Central memory CD4-positive, alpha-beta T cell (primary cell): ENCODE measurements at places on chromosomes 13 and 19.
A peak's percentile ranks its signal among the peaks of the same experiment; 100 is the strongest.

GRCh38 chr13:31151837-31152236, 9.9 kb downstream of the HSPH1 start:
- no peak for DNase-seq

GRCh38 chr13:39408512-39408911, 194.5 kb downstream of the LHFPL6 start:
- no peak for DNase-seq

DNA sequence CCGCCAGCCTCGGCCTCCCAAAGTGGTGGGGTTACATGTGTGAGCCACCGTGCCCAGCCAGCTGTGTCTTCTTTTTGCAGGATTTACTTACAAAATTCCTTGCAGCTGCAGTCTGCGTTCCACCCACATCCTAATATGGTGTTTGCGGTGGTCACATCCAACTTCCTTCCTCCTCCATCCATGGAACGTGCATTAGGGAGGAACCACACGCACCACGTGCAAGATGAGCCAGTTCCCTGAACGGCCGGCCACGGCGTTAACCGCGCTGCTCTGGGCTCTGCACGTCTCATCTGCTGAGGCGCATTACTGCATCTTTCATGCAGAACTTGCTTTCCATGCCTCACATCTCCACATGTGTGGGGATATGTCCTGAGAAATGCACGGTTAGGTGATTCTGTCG, 13.0 kb upstream of the SIGLEC11 start:
- DNase-seq, result no peak

- DNase-seq, result no peak
These were observed 30.5 kb upstream of the COX7A1 start for GRCh38 chr19:36182612-36183244.

- no peak for DNase-seq
These were observed 15.1 kb upstream of the FFAR2 start for GRCh38 chr19:35432911-35433310.

GRCh38 chr19:5873617-5874199, 3.4 kb upstream of the FUT5 start:
- no peak for DNase-seq

- DNase-seq, result no peak
These were observed 220.9 kb downstream of the FOXO1 start for GRCh38 chr13:40445557-40445990.

GRCh38 chr13:71493189-71493588, 373.8 kb downstream of the DACH1 start:
- no peak for DNase-seq

GRCh38 chr19:42254089-42254849, 659 bp downstream of the ERF start:
- peak; percentile 79 for DNase-seq

DNA sequence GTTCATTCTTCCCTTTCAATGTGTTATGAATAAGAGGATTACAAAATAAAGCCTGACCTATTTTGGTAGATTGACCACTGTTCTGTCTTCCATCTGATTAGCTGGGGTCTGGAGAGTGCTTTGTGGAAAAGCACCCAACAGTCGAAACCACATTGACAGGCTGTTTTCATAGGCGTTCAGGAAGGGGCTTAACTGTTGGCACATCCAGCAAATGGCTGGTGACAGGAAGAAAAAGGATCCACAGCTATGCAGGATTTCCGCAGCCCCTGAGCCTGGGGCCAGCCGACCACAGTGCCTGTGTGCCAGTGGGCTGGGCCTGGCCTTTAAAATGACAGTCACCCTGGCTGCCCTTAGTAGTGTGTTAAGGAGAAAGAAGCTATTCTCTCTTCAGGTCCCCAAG, 113.3 kb downstream of the SIPA1L3 start:
- no peak for DNase-seq

- no peak for DNase-seq
These were observed 3.5 kb upstream of the OBI1 start for GRCh38 chr13:78662467-78662866.

DNA sequence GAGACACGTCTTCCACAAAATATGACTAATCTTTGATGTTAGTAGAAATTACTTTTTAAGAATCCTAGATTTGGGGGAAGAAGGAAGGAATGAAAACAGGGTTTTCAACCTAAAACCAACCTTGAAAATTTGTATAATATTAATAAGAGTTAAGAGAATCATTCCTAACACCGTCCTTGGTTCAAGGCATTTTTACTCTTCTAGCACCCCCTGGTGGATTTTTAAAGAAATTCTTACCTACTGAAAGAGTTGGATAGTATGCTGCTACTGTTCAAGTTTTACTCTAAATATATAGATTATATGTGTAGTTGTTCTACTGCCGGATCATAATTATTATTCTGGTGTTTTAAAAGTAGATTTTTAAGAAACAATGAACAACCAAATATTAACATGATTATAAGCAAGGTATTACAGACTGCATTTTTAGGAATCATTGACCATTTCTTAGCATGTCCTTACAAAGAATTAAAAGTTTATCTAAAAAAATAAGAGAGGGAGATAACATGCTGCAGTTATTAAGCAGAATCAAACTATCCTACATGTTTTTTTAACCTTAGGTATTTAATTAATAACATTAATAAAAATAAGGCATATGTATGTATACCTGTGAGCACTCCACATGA, 7.4 kb upstream of the SLITRK6 start:
- peak; percentile 2 for DNase-seq

DNA sequence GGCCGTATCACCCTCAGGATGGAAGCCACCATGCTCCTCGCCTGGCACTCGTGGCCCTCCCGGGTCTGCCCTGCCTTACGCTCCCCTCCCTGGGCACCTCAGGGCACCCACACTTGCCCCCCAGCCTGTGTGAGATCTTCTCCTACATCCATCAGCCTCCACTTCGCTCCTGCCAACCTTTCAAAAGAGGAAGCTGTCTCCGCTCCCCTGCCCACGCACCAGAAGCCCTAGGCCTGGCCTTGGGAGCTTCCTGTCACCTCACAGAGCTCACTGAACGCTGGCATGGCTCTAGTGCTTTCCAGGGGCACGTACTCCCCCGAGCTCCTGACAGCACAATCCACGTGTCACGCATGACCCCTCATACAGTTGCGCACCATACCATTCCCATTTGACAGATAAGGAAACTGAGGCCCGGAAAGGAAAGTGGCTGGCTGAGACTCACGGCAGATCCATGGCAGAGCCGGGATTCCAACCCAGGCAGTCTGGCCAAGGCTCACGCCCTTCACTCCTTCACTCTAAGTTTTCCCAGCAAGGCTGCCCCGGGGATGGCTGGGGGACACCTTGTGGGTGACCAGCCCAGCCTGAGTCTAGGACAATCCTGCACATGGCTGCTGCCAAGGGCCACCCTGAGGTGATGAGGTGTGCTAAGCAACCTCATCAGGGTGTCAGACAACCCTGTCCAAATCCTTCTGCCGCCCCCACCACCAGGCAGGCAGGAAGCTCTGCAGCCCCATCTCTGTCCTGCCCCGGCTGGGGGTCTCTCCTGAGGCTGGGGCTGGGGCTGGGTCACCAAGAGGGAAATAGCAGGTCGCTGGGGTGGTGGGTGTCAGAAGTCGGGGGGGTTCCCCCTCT, 19.3 kb downstream of the PPP1R12C start:
- DNase-seq, result no peak

- DNase-seq, result no peak
These were observed 4.6 kb upstream of the TPRX2 start for GRCh38 chr19:47854459-47854858.

DNA sequence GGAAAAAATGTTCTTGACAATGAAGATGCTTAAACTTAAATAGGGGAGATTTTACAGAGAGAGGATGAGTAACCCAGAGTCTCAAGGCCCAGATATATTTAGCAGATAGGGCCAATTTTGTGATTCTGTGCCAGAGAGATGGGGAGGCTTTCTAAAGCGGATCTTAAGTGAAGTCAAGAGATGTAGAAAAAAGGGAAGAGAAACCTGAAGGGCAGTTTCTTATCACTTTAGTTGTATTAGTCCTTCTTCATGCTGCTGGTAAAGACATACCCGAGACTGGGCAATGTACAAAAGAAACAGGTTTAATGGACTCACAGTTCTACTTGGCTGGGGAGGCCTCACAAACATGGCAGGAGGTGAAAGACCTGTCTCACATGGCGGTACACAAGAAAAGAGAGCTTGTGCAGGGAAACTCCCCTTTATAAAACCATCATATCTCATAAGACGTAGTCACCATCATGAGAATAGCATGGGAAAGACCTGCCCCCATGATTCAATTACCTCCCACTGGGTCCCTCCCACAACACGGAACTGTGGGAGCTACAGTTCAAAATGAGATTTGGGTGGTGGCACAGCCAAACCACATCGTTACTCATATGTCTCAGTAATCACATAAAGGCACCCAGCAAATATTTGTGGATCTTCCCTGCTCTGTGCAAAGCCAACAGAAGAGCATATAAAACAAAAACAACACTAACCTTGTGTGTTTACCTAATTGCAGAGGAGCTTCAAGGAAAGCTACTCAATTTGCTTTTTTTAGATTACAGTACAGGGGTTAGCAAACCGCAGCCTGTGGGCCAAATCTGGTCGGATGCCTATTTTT, 102.6 kb upstream of the MYCBP2 start:
- DNase-seq, result no peak

- DNase-seq, result peak; percentile 49
These were observed 47.2 kb upstream of the POMP start for GRCh38 chr13:28611654-28612131.

- no peak for DNase-seq
These were observed 22.8 kb downstream of the ATP11A start for GRCh38 chr13:112712451-112713207.
